ENCODE measurements at places on chromosomes 3 and 15.

DNA sequence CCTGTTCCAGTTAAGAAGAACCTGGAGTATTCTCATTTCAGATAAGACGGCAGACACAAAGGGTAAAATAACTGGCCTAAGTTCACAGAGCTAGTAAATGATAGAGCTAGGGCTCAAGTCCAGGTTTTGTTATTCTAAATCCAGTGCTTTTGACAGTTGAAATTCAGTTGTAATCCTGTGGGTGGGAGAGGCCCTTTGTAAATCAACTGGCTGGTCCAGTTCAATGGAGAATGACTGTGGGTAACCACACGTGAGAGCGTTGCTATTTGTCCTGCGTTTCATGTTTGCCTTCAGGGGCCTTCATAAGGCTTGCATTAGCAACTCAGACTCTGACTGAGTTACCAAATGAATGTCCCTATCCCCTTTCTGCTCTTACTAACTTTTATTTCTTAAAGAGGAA is 24.2 kb upstream of the CD96 start:
- peak; percentile 10 for DNase-seq

DNA sequence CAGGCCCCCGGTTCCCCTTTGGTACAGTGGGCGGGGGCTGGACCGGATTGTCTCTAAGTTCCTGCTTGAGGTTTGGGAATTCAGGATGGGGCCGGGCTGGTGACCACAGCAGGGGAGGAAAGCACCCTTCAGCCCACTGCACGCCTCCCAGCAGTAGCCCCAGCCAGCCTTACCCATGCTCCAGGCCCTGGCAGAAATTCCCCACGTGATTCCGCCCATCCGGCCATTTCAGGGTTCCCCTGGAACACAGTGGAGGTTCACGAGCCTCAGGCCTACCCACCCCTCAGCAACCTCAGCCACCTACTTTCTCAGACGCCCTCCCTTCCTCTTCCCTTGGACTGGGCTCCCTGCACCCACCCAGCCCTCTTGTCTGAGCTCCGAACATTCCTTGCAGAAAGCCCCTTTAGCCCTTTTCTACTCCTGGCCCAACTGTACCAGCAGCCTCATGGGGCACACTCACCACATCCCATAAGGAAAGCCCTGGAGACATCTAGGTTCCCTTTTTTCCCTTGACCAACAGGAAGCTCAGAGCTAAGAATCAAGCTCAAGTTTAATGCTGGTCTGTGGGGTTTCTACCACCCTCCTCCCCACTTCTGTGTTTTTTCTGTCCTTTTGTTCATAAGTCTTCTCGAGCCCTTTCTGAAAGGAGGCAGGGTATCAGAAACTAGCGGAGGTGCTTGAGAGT is 11.5 kb downstream of the ALS2CL start:
- DNase-seq: no peak

GRCh38 chr3:127026661-127027060 is 43.7 kb downstream of the PLXNA1 start:
- DNase-seq: no peak

DNA sequence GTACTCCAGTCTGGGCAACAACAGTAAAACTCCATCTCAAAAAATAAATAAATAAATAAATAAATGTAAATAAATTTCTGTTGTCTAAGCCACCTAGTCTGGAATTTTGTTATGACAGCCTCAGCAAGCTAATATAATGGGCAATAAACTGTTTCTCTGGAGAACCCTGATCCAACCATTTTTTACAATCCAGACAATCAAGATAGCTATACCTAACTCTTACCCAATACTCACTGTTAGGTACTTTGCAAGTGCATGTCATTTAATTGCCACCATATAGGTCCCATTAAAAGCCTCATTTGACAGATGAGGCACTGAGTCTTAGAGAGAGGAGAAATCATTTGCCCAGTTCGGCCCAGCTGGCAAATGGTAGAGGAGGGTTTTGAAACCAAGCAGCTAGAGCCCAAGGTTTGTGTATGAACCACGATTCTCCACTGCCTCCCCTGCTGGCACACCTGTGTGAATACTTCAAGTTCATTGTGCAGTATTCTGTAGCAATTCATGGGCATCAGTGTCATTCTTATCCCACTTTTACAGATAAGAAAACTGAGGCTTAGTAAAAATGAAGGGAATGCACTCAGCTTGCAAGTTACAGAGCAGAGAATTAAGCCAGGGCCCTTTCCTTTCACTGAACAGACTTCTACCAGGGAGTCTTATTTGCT is 107.0 kb upstream of the UBE2E1 start:
- DNase-seq: no peak

- no peak for DNase-seq
These were observed 281.2 kb upstream of the ALCAM start for GRCh38 chr3:105085506-105085905.

DNA sequence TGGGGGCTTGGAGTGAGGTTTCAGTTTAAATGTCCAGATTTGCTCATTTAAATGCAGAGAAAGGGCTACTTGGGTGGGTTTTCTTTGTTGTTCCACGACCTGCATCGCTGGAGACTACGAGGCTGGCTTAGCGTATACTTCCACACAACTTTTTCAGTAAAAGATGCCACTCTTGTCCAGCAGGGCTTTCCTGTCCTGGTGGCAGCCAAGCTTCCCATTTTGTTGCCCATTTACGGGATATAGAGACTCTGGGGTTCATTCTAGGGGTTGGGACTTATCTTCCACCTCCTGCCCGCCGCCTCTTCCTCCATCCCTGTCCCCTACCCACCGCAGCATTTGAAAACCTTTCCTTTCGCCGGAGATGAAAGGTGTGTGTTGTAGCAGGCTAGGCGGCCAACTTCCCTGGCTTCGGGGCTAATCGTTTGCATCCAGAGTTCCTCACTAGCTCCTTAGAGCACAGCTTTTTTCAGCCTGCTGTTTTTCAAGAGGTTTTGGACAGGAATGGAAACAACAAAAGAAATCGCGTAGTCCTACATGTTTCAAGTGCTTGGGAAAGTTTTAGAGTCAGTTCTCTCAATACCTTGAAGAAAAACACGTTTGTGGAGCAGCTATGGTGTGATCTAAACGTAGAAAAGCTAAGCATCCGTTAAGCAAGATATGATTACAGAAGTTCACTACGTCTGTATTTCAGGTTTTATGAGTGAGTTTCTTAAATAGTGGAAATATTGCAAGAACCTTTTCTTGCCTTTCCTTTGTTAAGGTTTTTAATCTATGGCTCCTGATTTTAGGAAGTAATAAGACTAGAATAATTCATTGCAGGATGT is 843 bp downstream of the CHRNA5 start:
- DNase-seq: peak; percentile 26

GRCh38 chr3:68007621-68008226 is 353.3 kb upstream of the SUCLG2 start:
- peak; percentile 35 for DNase-seq

DNA sequence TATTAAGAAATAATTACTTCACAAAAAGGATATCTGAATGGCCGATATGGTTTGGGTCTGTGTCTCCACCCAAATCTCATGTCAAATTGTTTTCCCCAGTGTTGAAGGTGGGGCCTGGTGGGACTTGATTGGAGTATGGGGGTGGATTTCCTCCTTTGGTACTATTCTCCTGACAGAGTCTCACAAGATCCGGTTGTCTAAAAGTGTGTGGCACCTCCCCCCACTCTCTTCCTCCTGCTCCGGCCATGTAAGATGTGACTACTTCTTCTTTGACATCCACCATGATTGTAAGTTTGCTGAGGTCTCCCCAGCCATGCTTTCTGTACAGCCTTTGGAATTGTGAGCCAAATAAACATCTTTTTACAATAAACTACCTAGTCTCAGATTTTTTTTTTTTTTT is 34.5 kb downstream of the ZBTB11 start:
- no peak for DNase-seq
